Fibroblast of skin of right biceps (primary cell): ENCODE measurements at places on chromosomes 11 and 22.

- peak; percentile 94 for DNase-seq
Observed at GRCh38 chr11:20031155-20032001, 128.9 kb downstream of the DBX1 start.

GRCh38 chr11:69145050-69145380, 10.7 kb upstream of the SMIM38 start:
- DNase-seq, result peak; percentile 78

GRCh38 chr11:73989156-73989555, 6.5 kb upstream of the UCP2 start:
- DNase-seq, result no peak

DNA sequence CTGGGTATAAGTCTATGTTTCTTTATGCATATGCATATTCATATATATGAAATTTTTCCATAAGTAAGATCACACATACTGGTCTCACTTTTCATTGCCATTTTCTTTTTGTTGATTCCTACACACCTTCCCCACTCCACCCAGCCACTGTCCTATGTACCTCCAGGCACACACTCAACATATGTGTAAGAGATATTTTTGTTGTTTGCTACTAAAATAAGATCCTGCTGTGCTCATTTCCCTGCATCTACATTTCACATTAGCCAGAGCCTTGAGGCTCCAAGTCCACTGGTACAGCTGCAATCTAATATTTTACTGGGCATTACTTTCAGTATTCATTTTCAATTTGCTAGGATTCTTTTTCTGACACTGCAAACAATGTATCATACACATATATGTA, 8.1 kb upstream of the KRTAP5-10 start:
- no peak for DNase-seq
